ENCODE measurements at places on chromosomes 12 and 14. TPM values are rescaled to one million over a fixed set of nuclear protein-coding genes. Genes with fewer than 3 reads are reported as not detected.

The ANO4 gene
- 0.87 TPM for total RNA-seq

The PLEKHH1 gene
- 16.4 TPM for total RNA-seq

The KRT78 gene
- 0.35 TPM for total RNA-seq

The RDH5 gene
- 1.9 TPM for total RNA-seq

The ABHD12B gene
- total RNA-seq = not detected

The KRT2 gene
- not detected for total RNA-seq

The CAPZA3 gene
- not detected for total RNA-seq

The IQSEC3 gene
- 1.4 TPM for total RNA-seq

The PMCH gene
- total RNA-seq = not detected

The CELA1 gene
- total RNA-seq = not detected

The HNF1A gene
- 7.3 TPM for total RNA-seq

The CISTR gene
- total RNA-seq = not detected

The RNU6-8 gene
- total RNA-seq = not detected

The HOTAIR gene
- not detected for total RNA-seq

The GLT8D2 gene
- 0.32 TPM for total RNA-seq

The ALDH1L2 gene
- total RNA-seq = 90.9 TPM
